ENCODE measurements at places on chromosomes 12 and 14.
A peak's percentile ranks its signal among the peaks of the same experiment; 100 is the strongest.

GRCh38 chr12:19833775-19834501 is 394.6 kb downstream of the AEBP2 start:
- ATAC-seq: no peak

DNA sequence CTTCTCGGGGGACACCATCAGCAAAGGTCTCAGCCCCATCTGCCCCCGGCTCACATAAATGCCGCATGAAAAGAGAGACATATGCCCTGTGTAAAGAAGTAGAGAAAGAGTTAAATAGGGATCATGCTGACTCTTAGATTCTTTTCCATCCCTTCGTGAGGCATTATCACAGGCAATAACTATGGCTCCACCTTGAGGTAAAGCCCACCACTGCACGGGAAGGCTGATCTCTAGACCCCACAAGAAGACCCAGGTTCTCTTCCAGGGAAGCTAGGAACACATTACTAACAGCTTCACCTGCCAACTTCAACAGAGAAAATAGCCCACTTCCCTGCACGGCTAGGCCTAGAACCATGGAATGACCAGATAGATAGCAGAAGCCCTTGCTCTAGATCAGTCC is 14.1 kb upstream of the NOP2 start:
- no peak for ATAC-seq

- no peak for ATAC-seq
Measured at GRCh38 chr12:104150416-104150815, 12.4 kb upstream of the NFYB start.

- ATAC-seq: no peak
Measured at GRCh38 chr14:87877877-87878276, 115.1 kb downstream of the GALC start.

DNA sequence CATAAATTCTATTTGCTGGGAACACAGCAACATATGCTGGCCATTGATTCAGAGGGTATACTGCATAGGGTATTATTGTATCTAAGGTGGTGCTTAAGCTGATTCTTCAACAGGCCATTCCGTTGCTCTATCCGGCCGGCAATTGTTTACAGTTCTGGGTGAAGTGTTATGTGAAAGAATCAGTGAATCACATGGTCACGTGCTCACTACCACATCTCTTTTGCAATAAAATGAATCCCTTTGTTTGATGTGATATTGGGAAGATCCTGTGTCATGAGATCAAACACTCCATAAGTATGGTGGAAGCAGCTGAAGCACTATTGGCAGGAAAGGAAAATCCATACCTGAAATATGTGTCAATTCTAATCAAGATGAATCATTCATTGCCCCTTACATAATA is 7.6 kb upstream of the USP15 start:
- no peak for ATAC-seq

GRCh38 chr12:113240395-113240794 is 19.1 kb downstream of the TPCN1 start:
- peak; percentile 68 for ATAC-seq

DNA sequence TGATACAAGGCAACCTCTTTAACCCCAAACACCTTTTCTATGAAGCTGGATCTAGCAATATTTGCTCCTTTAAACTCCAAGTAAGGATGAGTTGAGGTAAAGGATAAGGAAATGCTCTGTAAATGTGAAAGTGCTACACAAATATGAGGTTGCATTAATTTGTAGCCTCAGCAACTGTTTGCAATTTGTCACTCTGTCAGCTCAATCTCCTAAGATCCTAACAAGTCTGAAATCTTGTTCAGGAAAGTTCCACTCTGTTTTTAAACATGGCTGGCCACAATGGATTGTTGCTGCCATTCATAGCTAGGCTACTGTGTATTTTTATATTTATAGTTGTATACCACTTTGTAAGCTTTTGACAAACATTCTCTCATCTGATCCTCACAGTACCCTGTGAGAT is 51.3 kb downstream of the SCN8A start:
- no peak for ATAC-seq

GRCh38 chr12:56716933-56717880 is 7.9 kb downstream of the NACA start:
- ATAC-seq: no peak

- ATAC-seq: no peak
Measured at GRCh38 chr14:24837280-24838046, 203.5 kb upstream of the GZMB start.

GRCh38 chr14:102450206-102451063 is 59.1 kb downstream of the ANKRD9 start:
- no peak for ATAC-seq

DNA sequence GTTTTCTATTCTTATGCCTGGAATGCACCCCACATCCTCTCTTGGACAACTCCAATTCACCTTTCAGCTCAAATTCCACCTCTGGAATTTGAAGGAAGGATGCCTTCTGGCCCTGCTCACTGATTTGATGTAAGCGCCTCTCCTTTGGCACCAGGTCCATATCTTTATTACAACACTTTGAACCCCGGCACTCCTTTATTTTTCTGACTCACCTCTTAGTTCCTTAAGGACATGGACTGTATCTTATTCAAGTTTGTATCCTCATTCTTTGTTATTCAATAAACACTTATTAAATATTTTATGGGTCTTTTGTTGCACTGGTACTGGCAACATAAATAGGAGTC is 3.1 kb downstream of the GALC start:
- no peak for ATAC-seq

GRCh38 chr14:59532419-59532818 is 44.2 kb downstream of the CCDC175 start:
- no peak for ATAC-seq

GRCh38 chr14:34983786-34984185 is 994 bp downstream of the SRP54 start:
- ATAC-seq: no peak

- no peak for ATAC-seq
Measured at GRCh38 chr14:77848031-77848430, 48.1 kb downstream of the ADCK1 start.

- ATAC-seq: no peak
Measured at GRCh38 chr12:16605642-16606116, 283 bp downstream of the LMO3 start.

- no peak for ATAC-seq
Measured at GRCh38 chr12:124188561-124189405, 106.1 kb upstream of the RFLNA start.

DNA sequence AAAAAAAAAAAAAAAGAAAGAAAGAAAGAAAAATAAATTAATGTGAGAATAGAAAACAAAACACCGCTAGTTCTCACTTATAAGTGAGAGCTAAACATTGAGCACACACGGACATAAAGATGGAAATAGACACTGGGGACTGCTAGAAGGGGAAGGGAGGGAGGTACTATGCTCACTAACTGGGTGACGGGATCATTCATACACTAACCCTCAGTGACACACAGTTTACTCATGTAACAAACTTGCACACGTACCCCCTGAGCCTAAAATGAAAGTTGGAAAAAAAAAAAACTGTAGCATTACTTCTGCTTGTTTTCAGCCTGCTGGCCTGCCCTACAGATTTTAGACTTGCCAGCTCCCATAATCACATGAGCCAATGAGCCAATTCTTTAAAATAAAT is 10.5 kb upstream of the PRMT5 start:
- ATAC-seq: no peak

DNA sequence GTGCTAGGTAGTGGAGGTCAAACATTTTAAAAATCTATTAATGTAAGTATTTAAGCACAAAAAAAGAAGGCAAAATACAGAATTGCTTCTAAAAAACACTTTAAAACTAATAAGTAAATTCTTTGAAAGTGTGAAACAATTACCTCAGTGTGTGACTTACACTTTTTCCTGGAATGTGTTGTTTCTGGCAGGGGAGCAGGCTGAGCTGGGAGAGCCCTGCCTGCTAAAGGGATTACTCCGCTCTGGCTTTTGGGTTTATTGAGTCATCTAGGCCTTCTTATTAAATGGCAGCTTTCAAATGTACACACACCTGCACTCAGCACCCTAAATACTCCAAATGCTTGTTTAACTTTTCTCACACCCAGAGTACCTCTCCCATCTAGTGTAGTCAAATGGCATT is 279.8 kb downstream of the AKAP6 start:
- ATAC-seq: no peak

- ATAC-seq: no peak
Measured at GRCh38 chr12:127964717-127965116, 302.3 kb upstream of the TMEM132C start.

- no peak for ATAC-seq
Measured at GRCh38 chr14:86196471-86196870, 666.5 kb downstream of the FLRT2 start.

GRCh38 chr12:10249690-10250455 is 37.2 kb downstream of the GABARAPL1 start:
- no peak for ATAC-seq

- no peak for ATAC-seq
Measured at GRCh38 chr12:51240971-51241370, 2.3 kb downstream of the DAZAP2 start.

DNA sequence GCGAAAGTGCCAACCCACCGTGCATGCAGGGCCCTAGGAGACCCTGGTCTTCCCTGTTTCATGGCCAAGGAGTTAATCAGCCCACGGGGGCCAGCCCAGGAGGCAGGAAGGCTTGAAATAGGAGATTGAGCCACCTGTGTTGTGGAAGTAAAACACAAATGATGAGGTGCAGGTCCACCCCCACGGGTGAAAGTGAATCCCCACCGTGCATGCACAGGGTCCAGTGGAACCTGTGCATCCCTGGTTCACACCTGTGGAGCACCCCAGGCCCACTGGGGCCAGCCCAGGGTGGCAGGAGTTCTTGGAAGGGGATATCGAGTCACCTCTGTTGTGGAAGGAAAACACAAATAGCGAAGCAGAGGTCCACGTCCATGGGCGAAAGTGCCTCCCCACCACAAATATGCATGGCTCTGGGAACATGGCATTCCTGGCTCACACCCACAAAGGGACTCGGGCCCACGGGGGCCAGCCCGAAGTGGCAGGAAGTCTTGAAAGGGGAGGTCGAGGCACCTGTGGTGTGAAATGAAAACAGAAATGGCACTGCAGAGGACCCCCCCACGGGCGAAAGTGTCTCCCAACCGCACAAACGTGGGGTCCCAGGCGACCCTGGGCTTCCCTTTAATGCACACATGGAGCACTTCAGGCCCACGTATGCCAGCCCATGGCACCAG is 381.5 kb downstream of the ALG10 start:
- no peak for ATAC-seq

GRCh38 chr12:109266106-109266879 is 42.8 kb downstream of the FOXN4 start:
- no peak for ATAC-seq
